ENCODE measurements at places on chromosomes 3 and 15.
A peak's percentile ranks its signal among the peaks of the same experiment; 100 is the strongest.

- no peak for DNase-seq
Observed at GRCh38 chr15:69568173-69569009, 115.8 kb downstream of the RPLP1 start.

GRCh38 chr3:14317057-14317553 is 85.3 kb upstream of the SLC6A6 start:
- no peak for DNase-seq

DNA sequence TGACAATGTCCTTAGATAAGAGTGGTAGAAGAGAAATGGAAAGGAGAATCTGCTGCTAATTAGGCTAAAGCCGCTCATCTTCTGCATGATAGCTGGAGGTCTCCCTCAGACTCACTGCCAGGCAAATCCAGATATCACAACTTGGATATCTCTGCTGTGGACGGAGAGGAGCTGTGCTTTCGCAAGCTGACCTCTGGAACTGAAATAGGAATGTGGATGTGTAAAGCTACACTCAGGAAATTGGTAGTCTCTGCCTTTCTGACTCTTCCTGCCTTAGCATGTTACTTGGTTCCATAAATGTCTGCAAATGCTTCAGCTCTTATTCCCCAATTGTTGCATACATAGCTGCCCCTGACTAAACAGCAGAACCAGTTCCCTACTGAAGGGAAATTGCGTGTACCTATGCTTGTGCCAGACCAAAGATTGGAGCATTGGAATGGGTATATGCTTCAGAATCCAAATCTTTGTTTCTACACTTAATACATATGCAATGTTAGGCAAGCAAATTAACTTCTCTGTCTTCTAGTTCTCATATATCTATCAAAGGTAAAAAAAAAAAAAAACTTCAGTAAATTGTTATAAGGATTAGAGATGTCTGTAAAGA is 74.7 kb upstream of the ROBO2 start:
- no peak for DNase-seq

- DNase-seq = no peak
Observed at GRCh38 chr3:197003461-197004385, 25.9 kb downstream of the MELTF start.

GRCh38 chr3:172915911-172916514 is 165.5 kb downstream of the ECT2 start:
- DNase-seq = no peak

GRCh38 chr15:101167753-101168462 is 83.9 kb downstream of the CHSY1 start:
- DNase-seq = peak; percentile 72

DNA sequence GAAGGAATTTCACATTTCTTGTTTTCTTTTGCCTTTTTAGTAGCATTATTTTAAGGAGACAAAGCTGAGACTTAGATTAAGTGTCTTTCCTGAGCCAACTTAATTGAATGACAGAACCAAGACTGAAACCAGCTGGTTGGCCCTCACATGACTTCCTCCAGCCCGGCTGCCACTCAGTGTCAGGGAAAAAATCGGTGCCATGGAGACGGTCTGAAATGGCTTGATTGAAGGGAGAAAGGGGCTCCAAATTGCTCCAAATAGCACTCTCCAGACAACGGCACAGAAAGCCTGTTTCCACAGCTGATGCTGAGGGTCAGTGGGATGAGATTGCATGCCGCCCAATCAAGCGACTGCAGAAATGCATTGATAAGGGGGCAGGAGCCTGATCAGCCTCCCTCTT is 475.2 kb upstream of the IL12A start:
- no peak for DNase-seq

All from CD8-positive, alpha-beta T cell (primary cell).